Stimulated activated CD4-positive, alpha-beta T cell treated with anti-CD3 and anti-CD28 coated beads, TNF-alpha, amount 100 ng/mL, for 1 hour (primary cell): ENCODE measurements at places on chromosomes 1 and 21.

DNA sequence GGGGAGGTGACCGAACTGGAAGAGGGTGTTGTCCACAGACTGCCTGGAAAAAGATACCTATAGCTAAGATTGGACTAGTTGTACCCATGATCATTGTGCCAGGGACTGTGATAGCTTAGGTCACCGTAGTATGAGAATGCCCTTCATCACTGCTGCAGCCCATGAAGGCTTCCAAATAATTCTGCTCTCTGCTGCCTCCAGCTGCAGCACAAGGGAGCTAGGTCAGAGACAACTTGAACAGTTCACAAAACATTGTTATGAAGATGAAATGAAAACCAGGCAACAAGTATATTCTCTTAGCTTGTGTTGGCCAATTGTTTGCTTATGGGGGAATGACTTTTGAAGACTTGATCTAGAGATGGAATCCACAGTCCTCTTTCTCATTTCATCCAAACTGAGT is 246.7 kb downstream of the MRPL39 start:
- DNase-seq = no peak

GRCh38 chr1:224116131-224116530 is 2.2 kb downstream of the FBXO28 start:
- DNase-seq = no peak

- DNase-seq = no peak
These were observed 47.2 kb downstream of the LAMC1 start for GRCh38 chr1:183070234-183070922.

DNA sequence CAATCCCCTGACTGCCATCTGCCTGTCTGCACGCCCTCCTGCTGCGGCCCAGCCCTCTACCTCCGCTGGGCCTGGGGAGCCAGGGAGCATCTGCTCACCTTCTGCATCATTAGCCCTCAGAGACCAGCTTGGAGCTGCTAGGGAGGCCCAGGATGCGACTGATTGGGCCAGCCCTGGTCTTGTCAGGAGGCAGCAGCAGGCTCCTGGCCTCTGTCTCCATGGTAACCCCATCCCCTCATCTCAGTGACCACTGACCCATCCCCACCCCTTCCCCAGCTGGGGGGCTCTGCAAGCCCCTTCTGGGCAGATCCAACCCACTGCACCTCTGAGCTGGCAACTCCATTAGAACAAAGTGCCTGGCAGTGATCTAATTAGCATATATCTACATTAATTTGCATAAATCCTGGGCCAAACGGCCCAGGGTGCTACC is 37.7 kb downstream of the NKAIN1 start:
- DNase-seq = no peak

DNA sequence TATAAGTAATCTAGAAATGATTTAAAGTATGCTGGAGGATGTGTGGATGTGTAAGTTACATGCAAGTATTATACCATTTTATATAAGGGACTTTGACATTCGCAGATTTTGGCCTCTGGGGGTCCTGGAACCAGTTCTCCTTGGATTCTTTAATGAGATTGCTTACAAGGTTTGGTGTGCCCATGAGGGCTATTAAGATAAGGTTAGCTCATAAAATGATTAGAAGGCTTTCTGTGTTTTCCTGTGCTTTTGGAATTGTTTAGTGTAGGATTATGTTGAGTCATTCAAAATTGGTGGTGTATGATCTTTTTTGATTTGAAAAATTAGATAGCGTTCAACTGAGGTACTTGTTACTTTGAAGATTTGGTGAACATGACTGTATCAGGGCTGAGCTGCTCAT is 5.6 kb downstream of the USP25 start:
- no peak for DNase-seq

- DNase-seq = no peak
These were observed 28.4 kb downstream of the WDR26 start for GRCh38 chr1:224406216-224406615.

DNA sequence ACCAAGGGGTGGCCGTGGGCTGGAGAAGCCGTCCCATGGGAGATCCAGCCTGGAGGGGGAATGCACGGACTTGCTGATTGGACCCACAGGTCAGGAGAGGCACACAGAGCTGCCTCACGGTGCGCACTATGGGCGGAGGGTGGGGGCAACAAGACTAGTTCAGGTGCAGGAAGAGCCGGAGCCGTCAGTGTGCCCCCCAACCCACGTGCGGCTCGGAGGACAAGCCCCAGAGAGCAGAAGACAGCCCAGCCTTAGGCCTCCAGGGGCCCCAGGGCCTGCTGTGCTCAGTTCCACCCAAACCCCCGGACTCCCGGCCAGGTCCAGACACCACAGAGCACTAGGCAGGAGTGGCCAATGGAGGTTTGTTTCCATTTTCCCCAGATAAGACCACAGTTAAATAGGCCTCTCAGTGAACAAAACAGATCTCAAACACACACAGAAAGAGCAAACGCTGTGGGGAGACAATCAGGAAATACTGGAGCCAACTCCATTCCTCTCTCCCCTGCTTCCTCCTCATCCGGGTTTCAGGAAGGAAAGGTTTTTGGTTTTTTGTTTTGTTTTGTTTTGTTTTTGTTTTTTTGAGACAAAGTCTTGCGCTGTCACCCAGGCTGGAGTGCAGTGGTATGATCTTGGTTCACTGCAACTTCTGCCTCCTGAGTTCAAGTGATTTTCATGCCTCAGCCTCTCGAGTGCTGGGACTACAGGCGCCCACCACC is 84.2 kb downstream of the ADSS2 start:
- DNase-seq = no peak

DNA sequence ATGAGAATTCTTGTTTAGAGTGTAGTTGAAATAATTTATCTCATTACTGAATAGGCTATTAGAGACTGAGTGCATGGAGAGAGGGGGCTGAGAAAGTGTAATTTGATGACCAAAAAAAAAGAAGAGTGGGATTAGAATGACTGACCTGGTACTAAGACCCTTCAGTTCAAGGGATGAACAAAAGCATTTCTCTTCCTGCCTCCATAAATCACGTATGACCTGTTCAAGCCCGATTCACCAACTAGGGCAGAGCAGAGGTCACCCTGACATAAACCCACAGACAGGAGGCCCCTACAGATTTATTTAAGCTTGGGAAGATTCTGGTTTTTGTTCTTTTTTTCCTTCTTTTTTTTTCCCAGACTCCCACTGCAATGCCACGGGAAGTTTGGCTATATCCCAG is 123.7 kb upstream of the COP1 start:
- DNase-seq = no peak

- DNase-seq = no peak
These were observed 342.4 kb downstream of the USP25 start for GRCh38 chr21:16072221-16072620.

- DNase-seq = no peak
These were observed 48.3 kb downstream of the CLIC4 start for GRCh38 chr1:24793447-24794129.

DNA sequence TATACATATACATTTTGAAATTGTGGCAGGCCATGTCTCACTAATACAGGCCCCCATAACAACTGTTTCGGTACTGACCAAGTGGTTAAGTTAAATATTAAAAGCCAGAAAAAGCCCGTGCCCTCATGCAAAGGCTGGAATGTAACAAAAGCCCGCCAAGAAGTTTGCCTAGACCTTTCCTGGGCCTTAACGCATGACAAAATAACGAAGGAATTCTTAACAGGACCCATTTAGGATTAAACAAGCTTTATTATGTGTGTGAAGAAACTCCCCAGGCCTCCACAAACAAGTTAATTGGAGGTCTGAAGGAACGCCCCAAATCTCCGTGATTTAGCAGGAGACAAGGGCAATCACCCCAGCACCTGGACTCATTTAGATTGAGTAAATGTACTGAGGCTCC is 42.4 kb downstream of the TNFSF4 start:
- no peak for DNase-seq

DNA sequence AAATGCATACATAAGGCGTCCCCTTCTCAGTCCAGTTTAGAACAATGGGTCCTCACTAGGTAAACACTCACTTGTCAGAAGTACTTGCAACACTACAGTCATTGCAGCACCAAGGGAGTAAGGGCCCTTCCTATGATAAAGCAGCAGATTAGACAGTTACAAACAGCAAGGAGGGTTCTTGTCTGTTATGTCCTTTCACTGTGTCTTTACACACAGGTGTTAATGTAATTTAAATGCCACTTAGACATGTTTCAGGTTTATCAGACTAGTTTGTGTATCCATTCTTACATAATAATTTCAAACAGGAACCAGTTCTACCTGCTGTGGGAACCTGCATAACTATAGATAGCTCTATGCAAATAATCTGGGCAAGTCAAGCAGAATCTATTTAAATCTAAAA is 105.6 kb upstream of the USH2A start:
- no peak for DNase-seq

DNA sequence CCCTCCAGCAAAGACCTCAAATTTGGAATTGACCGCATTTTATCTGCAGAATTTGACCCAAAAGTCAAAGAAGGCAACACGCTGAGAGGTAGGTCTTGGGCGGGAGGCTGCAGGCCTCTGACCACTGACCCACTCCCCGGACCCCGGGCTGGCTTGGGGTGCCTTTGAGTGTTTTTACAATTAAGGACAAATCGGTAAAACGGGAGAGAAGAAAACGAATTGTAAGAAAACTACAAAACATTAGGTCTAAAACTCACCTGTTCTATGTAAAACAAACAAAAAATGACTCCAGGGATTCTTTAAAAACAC is 1.1 kb downstream of the HLX start:
- no peak for DNase-seq

DNA sequence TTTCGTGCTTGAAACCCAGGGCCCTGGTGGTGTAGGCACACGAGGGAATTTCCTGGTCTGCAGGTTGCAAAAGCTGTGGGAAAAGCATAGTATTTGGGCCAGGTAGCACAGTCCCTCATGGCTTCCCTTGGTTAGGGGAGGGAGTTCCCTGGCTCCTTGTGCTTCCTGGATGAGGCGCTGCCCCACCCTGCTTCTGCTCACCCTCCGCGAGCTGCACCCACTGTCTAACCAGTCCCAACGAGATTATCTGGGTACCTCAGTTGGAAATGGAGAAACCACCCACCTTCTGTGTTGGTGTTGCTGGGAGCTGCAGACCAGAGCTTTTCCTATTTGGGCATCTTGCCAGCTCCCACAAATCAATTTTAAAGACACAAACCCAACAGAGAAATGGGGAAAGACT is 183.0 kb downstream of the PHTF1 start:
- no peak for DNase-seq

DNA sequence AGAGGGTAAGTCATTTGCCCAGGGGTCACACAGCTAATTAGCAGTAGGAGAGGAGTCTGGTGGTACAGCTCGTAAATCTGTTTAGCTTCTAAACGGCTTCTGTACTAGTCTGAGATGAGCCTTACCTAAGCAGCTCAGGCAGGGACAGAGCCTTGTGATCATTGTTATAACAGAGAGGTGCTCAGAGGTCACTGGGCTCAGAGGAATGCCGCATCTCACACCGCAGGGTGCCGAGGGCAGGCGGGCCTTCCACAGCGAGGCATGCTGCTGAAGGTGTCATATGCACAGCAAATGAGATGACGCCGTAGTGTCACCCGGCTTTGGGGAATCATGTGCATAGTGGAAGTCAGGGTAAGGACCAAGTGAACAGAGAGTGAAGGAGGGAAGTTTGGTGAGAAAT is 305.2 kb upstream of the FMN2 start:
- no peak for DNase-seq

- DNase-seq = no peak
These were observed 34.4 kb downstream of the KCNN3 start for GRCh38 chr1:154835531-154836324.

GRCh38 chr1:18486195-18486594 is 5.5 kb downstream of the KLHDC7A start:
- no peak for DNase-seq

GRCh38 chr1:110430901-110431300 is 20.0 kb upstream of the PROK1 start:
- DNase-seq = no peak

- no peak for DNase-seq
These were observed 3.5 kb upstream of the PLXNA2 start for GRCh38 chr1:208247696-208248095.

DNA sequence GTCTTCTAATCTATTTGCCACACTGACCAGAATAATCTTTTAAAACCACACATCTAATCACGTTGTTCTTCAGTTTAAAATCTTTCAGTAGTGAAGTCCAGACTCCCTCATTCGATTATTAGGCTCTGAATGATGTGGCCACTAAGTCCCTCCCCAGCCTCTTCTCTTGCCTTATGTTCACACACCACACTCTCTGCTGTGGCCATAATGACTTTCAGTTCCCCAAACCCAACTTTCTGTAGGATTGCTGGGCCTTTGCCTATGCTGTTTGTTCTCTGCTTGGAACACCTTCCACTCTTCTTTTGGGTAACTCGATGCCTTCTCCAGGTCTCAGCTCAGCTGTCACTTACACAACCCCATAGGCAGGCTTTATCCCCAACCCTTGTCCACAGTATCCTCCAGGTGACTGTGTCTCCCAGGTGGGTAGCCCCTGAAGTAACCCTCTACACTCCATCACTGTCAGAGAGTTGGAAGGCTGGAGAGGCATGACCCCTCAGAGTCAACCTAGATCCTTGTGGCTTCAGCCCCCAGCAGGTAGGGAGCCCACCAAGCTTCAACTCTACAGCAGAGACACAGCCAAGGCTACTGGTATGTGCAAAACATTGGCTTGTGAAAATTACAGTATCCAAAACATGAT is 8.4 kb upstream of the SLC37A1 start:
- DNase-seq = no peak

GRCh38 chr1:203754455-203754864 is 10.5 kb upstream of the LAX1 start:
- no peak for DNase-seq

GRCh38 chr1:228058949-228059633 is 23.4 kb upstream of the ARF1 start:
- no peak for DNase-seq

DNA sequence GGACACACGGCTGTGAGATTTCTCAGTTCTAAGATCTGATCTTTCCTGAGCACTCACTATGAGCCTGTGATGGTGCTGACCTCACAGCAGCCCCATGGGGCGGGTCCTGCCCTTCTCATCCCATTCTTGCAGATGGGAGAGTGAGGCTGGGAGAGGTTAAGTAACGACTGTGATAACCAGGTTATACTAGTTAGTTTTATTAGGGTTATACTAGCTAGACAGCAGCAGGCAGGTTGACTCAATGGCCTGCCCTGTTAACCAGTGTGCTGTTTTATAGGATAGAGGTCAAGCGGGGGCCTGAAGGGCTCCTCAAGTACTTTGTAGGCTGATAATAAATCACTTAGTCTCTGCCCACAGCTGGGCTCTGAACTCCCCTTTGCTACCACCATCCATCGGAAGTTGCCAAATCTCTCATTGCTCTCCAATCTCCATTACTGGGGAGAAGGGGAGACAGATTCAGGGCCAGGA is 4.8 kb downstream of the CNTN2 start:
- no peak for DNase-seq

GRCh38 chr1:17405898-17406759 is 33.3 kb downstream of the RCC2 start:
- peak; percentile 23 for DNase-seq

- no peak for DNase-seq
These were observed 70.4 kb downstream of the PLEKHA6 start for GRCh38 chr1:204289280-204289679.

DNA sequence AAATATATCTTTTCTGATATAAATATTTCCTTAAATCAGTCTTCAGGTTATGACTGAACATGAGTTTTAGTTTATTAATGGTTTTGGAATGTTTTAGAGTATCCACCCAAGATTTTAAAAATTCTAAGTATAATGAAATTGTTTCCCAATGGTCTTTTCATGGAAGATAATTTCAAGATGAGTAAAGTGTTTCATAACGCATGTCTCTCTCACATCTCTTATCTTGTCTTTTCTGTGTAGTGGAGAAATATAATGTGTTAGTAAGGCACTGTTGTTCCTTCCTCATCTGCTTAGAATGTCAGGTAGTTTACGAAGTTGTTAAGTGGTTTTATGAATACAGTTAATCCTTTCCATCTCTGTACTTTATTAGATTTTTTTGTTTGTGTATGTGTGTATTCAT is 49.6 kb downstream of the PLA2G4A start:
- DNase-seq = no peak

- DNase-seq = no peak
These were observed 150.5 kb downstream of the LRIG2 start for GRCh38 chr1:113223546-113223945.
